Activated naive CD8-positive, alpha-beta T cell treated with anti-CD3 and anti-CD28 coated beads, Interleukin-2, amount 10 ng/mL, durations not matched to agents 7 days and 5 days (primary cell): ENCODE measurements at places on chromosomes 6 and 20.

DNA sequence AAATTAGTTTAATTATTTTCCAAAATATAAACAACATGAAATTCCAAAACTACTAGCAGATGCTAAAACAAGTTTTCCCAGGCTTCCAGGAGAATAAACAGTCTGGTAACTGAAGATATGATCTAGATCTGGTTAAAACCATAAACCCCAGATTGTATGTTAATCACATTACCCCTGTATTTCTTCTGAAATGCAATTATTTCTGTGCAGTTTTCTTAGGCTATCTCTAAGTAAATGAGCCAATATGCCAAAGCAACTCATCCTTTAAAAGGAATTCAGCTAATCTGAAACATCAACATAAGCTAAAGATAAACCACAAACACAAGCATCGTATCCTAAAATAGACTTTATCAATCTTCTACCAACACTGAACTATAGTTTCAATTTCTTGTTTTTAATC, 44.6 kb upstream of the SENP6 start:
- H3K4me1 ChIP-seq: no peaks in the 10 kb centered on the region
- H3K36me3 ChIP-seq: no peaks in the 10 kb centered on the region
- no peak overlapping the region for H3K4me3 ChIP-seq
- DNase-seq: no peak
- H3K27ac ChIP-seq: no peak overlapping the region

- no peak overlapping the region for H3K27ac ChIP-seq
- no peak overlapping the region for H3K4me3 ChIP-seq
- H3K36me3 ChIP-seq: peaks cover 12% of the 10 kb centered on the region
- DNase-seq: no peak
- no peaks in the 10 kb centered on the region for H3K27me3 ChIP-seq
Measured at GRCh38 chr20:35117196-35117595, 24.6 kb upstream of the TRPC4AP start.

DNA sequence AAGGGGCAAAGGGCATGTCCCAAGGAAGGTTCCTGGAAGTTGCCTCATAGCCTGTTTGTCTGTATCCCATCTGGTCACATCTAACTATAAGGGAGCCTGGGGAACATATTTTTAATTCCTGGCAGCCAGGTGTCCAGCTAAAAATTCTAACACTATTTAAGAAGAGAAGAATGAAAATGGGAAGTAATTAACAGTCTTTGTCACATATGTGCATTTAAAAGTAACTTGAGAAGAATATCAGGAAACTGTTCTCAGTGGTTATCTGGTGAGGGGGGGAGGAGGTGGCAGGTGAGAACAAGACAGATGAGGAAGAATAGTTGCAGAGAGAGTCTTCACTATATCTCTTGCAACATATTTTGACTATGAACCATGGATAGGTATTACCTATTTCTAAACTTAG, 75.5 kb upstream of the ELOVL5 start:
- H3K4me1 ChIP-seq: peaks cover 8% of the 10 kb centered on the region
- no peak overlapping the region for H3K27ac ChIP-seq
- no peaks in the 10 kb centered on the region for H3K36me3 ChIP-seq
- H3K27me3 ChIP-seq: peaks cover 9% of the 10 kb centered on the region
- DNase-seq: no peak

DNA sequence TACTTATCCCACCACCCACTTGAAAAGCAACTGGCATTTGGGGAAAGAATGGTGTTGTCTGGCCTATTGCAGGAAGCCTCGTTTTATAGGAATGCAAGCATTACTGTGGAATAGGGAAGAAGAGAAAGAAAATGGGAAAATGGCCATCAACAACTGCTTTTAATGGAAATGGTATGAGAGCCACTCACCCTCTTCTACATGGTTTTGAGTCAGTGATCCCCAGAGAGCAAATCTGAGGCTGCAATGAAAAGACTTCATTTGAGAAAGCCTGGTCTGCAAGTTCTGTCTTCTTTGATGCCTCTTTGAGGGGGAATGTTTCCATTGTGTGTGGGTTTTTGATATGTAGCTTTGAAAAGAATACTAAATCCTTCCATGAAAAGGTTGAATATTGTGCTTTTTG, 172.3 kb upstream of the HDDC2 start:
- no peak overlapping the region for H3K27ac ChIP-seq
- no peaks in the 10 kb centered on the region for H3K4me1 ChIP-seq
- H3K4me3 ChIP-seq: no peak overlapping the region
- H3K27me3 ChIP-seq: peaks cover 6% of the 10 kb centered on the region

- no peak overlapping the region for H3K4me3 ChIP-seq
- DNase-seq: no peak
- H3K27ac ChIP-seq: no peak overlapping the region
- no peaks in the 10 kb centered on the region for H3K27me3 ChIP-seq
- H3K36me3 ChIP-seq: peaks cover 2% of the 10 kb centered on the region
Measured at GRCh38 chr6:45571159-45571558, 193.4 kb upstream of the SUPT3H start.
